ENCODE measurements at places on chromosomes 16 and 17.
A peak's percentile ranks its signal among the peaks of the same experiment; 100 is the strongest.

DNA sequence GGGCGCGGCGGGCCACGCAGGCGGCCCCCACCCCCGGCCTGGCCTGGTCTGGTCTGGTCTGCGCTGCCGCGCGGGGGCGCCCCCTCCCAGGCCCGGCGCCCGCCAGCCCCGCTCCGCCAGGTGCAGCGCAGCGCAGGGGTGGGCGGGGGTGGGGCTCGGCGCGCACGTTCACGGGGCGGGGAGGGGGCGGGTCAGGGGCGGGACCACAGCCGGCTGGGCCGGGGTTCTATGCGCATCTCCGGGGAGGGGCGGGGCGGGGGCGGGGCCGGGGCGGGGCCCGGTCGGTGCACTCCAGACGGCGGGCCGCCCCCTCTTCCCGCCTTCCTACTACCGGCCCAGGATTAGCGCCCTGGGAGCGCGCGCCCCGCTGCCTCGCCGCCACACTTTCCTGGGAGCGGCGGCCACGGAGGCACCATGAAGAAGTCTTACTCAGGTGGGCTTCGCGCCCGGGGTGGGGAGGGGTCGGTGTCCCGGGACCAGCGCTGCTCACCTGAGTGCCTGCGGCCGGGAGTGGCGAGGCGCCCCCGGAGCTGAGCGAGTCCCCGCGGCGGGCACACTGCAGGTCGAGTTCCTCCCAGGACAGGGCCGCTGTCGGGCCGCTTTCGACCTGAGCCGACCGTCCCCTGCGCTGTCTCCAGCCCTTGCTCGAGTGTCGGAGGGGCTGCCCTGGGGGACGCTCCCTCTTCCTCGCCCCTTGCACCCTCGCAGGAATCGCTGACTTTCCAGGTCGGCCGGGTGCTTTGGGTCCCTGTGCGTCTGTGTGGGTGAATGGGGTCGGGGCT, 140.5 kb downstream of the SEC14L1 start:
- DNase-seq, result peak; percentile 67

- no peak for DNase-seq
Measured at GRCh38 chr16:74291577-74292208, 4.9 kb upstream of the PSMD7 start.

DNA sequence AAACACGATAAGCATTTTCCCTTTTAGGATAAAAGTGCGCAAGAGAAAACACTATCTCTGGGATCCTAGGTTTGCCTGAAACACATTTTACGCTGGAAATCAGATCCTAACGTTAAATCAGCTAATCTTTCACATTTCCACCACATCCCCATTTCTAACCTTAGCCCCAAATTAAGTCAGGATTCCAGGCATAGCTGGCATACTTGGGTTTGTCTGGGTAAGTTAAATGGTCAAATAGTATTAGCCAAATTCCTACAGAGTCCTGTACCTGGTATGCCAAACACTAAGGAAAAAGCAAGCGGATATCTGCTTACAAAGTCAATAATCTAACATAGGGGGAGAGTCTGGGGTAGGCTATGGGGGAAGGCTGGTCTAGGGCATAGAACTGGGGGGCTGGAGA, 557.4 kb upstream of the ZFHX3 start:
- no peak for DNase-seq

GRCh38 chr17:79943347-79944241, 92.1 kb downstream of the TBC1D16 start:
- DNase-seq, result no peak

DNA sequence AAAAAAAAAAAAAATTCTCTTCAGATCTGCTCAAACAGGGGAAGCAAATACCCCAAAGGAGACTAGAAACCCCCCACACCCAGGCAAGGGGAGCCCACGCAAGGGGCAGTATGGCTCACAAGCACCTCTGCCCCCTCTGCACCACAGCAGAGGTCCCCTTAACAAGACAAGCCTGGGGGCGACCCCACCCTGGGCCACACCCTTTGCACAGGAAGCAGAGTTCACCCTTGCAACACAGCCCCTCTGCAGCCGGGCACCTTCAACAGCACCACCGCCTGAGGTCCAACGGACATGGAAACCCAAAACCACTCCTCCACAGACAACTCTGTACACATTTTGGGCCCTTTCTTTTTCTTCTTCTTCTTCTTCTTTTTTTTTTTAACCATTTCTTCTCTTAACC, 12.8 kb downstream of the AXIN1 start:
- no peak for DNase-seq

DNA sequence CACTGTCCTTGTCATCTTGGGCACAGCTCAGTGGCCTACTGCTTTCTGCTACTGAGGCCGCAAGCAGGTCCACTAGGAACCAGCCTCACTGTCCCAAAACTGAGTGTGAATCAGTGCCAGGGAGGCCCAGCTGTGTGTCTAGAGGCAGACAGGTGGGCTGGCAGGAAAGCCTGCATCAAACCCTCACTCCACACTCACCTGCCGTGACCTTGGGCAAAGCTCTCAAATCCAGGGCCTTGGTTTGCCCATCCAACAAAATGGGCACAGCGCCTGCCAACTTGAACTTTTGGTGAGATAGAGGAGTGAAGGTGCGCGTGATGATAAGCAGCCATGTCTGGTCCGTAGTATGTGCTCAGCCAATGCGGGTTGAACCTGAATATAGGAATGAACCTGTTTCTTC, 14.8 kb downstream of the ATP2C2 start:
- DNase-seq, result no peak

DNA sequence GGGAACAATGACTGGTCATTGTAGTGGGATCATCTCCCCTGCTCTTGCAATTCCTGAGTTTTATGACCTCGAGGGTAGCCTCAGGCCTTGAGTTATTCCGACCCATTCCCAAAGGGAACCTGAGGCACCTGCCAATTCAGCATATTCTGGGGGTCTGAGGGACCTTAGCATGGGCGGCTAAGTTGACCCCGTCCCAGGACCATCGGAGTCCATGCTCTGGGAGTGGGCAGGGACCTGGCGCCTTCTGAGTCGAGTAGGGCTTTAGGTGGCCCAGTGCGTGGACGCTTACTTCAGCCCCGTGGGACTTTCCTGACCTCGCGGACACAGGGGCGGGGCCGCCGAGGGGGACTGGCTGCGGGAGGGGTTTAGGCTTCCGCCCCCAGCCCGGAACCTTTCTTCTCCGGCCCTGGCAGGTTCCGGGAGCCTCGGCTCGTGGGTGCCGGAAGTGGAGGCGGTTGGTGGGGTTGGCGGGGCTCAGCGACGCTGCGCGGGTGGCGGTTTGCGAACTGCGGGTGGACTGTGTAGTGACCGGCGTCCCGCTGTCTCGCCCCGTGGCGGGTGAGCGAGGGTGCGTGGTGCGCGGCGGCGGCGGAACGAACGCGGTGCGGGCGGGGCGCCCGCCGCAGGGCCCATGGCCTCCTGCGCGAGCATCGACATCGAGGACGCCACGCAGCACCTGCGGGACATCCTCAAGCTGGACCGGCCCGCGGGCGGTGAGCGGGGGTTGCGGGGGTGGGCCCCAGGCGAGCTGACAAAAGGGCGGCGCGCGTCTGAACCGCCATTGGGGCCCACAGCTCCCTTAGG, at the start of gene EDC4:
TSS of gene EDC4 (plus strand) at position 422 of the 804 bp plus-strand sequence. CDS start at position 632, 210 bp downstream.
- DNase-seq, result peak; percentile 90

- no peak for DNase-seq
Measured at GRCh38 chr16:66171578-66171977, 194.9 kb upstream of the CDH5 start.

DNA sequence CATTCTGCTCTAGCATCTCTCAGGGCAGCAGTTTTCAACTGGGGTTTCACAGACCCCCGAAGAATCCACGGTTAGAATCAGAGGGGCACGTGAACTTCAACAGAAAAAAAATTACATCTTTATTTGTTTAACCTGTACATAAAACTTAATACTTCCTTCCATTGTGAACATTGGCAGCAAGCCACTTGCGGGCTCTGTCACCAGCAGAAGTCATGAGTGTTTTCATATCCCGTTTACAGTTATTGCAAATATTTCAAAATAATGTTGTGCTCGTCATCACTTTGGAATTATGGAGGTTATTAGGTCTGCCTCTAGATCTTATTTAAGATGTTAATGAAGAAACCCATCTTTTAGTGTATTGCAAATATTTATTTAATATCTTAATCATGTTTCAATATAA, 109.8 kb downstream of the SDR42E1 start:
- DNase-seq, result no peak

DNA sequence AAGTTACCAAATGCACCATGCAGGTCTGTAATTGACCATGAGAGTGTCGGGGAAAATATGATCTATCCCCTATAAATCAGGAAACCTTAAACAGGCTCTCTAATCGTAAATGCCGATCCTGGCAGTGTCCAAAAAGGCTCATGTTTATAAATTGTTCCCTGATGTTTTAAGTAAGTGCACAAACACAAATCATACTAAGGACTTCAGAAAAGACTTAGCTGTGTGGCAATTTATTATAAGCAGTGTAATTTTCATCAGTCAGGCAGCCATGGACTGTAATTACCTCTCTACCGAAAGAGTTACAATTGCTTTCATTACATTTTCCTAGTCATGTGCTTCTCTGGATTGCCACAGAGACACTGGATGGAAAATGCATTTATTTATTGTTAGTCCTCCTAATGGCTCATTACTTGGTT, 73.4 kb upstream of the COX10 start:
- no peak for DNase-seq

DNA sequence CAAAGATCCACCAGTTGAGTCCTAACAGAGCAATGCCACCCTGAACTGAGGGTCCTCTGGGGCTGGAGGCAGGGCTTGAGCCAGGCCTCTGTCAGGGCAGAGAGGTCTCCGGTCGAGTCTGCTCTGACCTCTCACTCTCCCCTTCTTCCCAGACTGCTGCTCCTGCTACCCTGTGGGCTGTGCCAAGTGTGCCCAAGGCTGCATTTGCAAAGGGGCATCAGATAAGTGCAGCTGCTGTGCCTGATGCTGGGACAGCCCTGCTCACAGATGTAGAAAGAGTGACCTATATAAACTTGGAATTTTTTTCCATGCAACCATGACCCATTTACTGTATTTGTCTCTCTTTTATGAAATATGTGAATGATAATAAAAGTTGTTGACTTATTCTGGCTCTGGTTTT, 2.4 kb upstream of the MT1B start:
- no peak for DNase-seq

DNA sequence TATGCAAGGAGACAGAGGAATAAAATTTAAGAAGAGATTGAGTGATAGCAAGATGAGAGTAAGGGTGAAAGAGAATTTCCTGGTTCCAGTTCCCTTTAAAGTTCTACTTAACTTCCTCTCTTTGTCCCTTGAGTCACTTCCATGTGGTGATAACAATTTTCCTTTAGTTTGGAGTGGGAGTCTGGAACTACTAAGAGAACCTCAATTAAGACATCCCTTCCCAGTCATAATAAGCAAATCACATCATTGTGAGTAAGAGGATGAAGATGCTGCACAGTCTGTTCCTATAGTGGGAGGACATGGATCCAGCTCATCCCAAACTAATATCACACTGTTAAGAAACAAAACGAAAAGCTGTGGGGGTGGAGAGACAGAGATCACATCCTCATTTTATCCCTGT, 24.4 kb downstream of the TBX21 start:
- no peak for DNase-seq

- DNase-seq, result no peak
Measured at GRCh38 chr17:62637809-62638208, 10.3 kb downstream of the MRC2 start.

- no peak for DNase-seq
Measured at GRCh38 chr17:74222399-74222798, 9.0 kb downstream of the TTYH2 start.

GRCh38 chr17:78535273-78536197, 41.7 kb downstream of the DNAH17 start:
- DNase-seq, result no peak

GRCh38 chr17:67359960-67360791, 6.2 kb downstream of the PSMD12 start:
- peak; percentile 60 for DNase-seq

DNA sequence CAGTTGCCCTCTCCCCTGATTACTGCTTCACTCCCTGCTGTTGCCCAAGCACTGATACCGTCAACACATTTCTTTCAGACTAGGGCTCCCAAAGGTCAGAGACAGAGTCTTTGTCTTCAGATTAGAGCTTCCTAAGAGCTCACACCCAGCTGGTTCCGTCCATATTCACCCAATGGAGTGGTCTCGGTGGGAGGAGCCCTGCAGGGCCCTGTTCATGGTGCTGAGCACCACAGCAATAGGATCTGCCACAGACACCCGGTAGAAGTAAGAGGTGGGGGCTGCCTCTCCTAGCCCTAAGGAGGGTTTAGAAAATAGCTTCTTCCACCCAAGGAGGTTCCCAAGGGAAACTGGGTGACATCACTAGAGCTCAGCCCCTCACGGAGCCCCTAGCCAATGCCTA, 128.3 kb downstream of the CCDC144A start:
- no peak for DNase-seq

- no peak for DNase-seq
Measured at GRCh38 chr16:13298666-13299065, 397.3 kb downstream of the SHISA9 start.

GRCh38 chr17:40888196-40888720, 3.2 kb upstream of the KRT20 start:
- DNase-seq, result no peak

- no peak for DNase-seq
Measured at GRCh38 chr17:79325709-79326430, 251.2 kb downstream of the ENGASE start.

- DNase-seq, result no peak
Measured at GRCh38 chr17:38601539-38602351, 4.0 kb downstream of the SRCIN1 start.

DNA sequence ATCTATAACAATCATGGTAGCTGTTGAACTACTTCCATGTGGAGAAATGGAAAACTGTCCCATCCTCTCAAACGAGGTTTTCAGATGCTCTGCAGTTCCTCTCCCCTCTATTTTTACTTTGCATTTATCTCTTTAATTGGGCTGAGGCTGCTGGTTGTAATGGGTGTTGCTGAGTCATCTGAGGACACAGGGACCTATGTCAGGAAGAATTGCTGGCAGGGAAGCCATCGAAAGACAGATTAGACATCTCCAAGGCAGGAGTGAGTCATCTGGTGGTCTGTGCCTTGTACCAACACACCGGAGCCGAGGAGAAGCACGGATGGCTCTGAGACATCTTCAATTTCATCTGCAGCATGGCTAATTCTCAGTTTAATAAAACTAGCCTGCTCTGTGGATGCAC, 394.5 kb downstream of the GRIN2A start:
- DNase-seq, result no peak

DNA sequence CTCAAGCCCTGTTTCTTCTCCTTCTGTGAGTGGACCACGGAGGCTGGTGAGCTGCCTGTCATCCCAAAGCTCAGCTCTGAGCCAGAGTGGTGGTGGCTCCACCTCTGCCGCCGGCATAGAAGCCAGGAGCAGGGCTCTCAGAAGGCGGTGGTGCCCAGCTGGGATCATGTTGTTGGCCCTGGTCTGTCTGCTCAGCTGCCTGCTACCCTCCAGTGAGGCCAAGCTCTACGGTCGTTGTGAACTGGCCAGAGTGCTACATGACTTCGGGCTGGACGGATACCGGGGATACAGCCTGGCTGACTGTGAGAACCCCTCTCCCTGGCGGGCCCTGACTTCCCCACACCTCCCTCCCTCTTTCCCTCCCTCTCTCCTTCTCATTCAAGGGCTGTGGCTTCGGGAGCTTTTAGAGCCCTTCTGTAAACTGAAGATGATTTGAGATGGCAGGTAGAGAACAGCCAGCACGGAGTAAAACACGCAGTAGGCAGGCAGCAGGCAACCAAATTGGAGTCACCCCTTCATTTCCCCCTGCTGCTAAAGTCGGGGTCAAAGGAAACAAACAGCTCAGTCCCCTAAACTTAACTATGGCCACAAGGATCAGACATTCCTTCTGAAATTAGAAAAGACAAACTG, 3.9 kb downstream of the SPACA3 start:
- no peak for DNase-seq

- no peak for DNase-seq
Measured at GRCh38 chr16:68444056-68444657, 4.2 kb downstream of the SMPD3 start.

- no peak for DNase-seq
Measured at GRCh38 chr17:38558728-38559050, 47.1 kb downstream of the SRCIN1 start.
